ENCODE measurements at places on chromosomes 13 and 19. TPM values are rescaled to one million over a fixed set of nuclear protein-coding genes. Genes with fewer than 3 reads are reported as not detected.
A peak's percentile ranks its signal among the peaks of the same experiment; 100 is the strongest.

GRCh38 chr13:112765731-112766130 is 75.9 kb downstream of the ATP11A start:
- no peak for DNase-seq

DNA sequence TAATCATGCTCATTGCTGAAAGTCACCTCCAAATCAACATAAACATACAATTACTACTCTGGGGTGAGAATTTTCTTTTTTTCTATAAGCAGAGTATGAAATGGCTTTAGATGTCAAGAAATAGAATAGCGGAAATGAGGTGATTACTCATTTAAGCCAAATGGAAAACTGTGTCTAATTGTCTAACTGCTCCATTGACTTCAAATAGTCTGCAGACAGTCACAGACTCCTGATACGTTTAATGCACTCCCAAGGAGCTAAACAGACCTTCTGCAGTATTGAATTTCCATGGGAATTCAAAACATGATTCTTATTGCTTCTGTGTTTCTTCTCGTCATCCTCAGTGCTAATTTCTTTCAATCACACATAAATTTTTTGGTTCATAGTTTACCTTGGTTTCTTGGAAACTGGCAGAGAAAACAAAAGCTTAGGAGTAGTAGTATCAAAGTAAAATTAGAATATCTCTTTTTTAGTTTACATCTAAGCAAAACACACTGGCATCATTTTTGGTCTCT is 865.2 kb upstream of the SLC10A2 start:
- DNase-seq: peak; percentile 22

GRCh38 chr19:33233056-33233873 is 7.6 kb upstream of the SLC7A10 start:
- DNase-seq: no peak

The ZNF541 gene
- 0.10 TPM for total RNA-seq

- no peak for DNase-seq
Measured at GRCh38 chr19:10045371-10045770, 32.1 kb downstream of the RDH8 start.

GRCh38 chr13:38350114-38350617 is 515 bp downstream of the UFM1 start:
- DNase-seq: peak; percentile 82

- no peak for DNase-seq
Measured at GRCh38 chr13:60433505-60433904, 36.5 kb downstream of the TDRD3 start.

The ZNF729 gene
- 0.10 TPM for total RNA-seq
